CD4-positive, alpha-beta T cell treated with Interleukin-6 for 4 hours (primary cell): ENCODE measurements at places on chromosomes 13 and 19.

DNA sequence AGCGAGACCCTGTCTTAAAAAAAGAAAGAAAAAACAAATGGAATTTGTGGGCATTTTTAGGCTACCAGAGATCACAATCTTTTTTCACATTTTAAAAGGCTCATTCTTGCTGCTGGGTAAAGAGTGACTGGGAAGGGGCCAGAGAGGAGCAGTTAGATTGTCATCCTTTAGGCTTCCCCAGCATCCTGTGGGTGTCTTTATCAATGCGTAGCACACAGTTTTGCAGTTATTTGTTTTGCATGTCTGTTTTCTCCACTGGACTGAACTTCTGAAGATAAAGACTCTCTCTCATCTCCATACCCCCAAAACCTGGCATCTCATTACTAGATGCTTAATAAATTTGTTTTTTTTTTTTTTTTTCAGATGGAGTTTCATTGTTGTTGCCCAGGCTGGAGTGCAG is 2.1 kb upstream of the UTP14C start:
- DNase-seq: no peak

- no peak for DNase-seq
These were observed 16.2 kb downstream of the TEX29 start for GRCh38 chr13:111336666-111337065.

DNA sequence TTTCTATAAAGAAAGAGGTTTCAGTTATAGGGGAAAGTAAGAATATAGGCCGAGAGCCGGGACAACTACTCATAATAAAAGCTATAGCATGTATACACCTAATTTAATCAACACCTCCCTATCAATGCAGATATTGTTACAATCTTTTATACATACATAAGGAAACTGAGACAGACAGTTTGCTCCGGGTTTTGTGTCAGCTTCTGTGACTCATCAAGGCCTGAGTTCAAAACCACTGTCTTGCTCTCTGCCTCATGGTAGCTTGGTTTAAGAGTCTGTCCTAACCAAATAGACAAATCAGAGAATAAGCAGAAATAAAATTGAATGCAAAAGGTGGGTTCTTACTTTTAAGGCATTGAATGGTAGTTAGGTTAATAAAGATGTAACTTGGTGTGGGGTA is 222.9 kb downstream of the GGACT start:
- DNase-seq: no peak

DNA sequence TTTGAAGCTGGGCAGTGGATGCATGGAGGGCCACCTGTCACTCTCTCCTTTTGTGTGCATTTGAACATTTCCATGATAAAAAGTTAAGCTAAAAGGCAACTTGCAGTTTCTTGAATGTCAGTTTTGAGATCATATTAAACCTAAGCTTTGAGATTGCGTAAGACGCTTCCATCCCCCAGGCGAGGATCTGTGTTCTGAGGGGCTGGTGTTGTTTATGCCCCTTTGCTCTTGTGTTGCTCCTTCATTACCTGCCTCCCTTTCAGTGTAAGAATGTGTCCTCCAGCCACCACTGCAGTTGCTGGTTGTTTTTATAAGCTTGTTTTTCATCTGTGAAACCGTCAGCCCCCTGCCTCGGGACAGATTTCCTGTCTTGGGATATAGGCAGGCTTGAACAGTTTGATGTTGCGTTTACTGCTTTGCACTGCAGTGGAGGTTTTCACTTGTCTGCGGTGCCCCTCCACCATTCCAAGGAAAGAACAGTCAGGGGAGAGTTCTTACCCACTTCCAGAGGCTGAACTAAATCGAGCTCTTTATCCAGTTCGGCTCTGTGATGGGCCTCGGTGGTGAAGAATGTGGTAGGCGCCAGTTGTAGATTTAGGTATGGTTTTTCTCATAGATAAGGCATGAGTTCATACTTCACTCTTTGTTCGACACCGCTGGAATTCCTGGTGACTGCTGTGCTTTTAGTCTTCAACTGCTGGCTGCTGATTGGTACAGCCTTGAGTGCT is 96.8 kb downstream of the ARHGEF7 start:
- DNase-seq: no peak

- no peak for DNase-seq
These were observed 501.3 kb downstream of the EFNB2 start for GRCh38 chr13:106034201-106034600.

GRCh38 chr13:37811441-37811840 is 58.1 kb downstream of the TRPC4 start:
- DNase-seq: no peak

DNA sequence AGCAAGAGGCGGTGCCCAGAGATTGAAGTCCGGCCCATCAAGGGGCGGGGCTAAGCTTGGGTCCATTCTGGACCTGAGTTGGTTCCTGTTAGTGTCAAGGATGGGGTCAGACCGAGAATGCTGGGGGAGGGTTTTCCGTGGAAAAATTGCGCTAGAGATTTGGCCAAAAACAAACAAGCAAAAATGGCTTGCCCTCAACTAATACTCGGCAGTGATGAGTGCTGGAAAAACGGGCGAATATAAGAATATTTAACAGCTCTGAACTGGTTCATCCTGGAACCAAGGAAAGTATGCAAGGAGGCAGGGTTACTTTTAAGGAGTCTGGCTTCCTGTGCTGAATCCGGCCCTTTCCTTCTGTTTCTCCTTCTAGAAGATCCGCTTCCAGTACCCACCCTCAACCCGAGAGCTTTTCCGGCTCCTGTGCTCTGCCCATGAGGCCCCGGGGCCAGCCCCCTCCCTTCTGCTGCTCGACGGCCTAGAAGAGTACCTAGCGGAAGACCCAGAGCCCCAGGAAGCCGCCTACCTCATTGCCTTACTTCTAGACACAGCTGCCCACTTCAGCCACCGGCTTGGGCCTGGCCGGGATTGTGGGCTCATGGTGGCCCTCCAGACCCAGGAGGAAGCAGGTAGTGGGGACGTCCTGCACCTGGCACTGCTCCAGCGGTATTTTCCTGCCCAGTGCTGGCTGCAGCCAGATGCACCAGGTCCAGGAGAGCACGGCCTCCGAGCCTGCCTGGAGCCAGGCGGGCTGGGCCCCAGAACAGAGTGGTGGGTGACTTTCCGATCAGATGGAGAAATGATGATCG is 880 bp downstream of the SWSAP1 start:
- peak; percentile 85 for DNase-seq

DNA sequence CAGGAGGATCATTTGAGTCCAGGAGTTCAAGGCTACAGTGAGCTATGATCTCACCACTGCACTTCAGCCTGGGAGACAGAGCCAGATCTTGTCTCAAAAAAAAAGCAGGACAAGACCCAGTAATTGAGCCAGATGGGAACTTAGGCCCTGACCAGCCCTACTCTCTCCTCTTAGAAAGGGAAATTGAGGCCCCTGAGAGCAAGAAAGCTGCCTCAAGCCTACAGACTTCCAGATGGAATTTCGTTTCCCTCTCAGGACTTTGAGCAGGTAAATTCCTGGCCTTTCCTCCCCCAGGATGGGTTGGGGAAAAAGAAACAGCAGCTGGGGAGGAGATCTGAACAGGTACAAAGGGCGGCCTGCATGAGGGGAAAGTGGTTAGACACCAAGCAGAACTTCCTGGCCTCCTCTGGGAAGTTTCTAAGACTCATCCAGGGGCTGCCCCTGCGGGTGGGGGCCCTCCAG is 3.6 kb upstream of the BCL3 start:
- no peak for DNase-seq

GRCh38 chr19:51796195-51796679 is 1.3 kb downstream of the FPR3 start:
- DNase-seq: no peak

DNA sequence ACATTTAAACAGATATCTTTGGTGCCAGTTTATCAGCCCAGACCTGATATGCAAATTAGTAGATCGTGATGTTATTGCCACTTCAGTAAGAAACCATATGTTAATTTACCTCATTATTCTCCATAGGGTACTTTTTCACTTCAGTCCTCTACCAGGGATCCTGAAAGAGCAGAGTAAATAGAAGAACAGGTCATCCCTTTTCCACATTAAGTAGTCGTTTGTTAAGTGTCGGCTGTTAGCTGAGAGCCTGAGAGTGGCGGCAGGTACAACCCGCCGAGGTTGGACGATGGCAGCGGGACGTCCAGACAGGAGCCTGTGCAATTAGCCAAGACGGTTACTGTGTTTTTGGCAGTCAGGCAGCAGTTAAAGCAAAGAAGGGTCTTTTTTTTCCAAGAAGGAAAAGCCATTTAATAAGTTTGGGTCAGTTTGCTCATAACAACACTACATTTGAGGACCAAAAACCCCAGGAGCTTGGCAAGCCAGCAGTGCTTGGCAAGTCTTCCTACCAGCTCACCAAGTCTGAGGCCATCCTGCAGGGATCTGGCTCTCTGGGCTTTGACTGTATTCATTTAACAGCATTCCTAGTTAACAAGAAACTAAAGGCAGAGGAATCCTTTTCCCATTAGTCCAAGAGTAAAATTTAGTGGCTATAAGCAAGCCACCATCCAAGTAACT is 231.8 kb downstream of the SHISA2 start:
- DNase-seq: no peak

DNA sequence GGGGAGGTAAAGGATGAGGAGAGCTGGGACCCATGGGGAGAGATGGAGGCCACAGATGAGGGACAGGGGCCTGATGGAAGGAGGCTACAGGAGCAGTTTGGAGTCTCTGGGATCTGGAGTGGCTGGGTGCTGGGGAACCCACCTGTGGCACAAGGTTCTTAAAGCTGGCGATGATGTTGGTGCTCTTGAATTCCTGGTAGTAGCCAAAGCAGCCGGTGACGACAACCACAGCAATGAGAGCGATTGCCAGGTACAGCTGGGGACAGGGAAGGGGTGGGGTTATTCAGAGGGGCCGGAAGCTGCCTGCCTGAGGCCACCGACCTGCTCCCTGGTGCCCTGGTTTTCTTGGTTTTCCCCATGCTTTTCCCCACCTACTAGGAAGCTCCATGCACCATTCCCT is 2.8 kb downstream of the ATP4A start:
- DNase-seq: no peak

DNA sequence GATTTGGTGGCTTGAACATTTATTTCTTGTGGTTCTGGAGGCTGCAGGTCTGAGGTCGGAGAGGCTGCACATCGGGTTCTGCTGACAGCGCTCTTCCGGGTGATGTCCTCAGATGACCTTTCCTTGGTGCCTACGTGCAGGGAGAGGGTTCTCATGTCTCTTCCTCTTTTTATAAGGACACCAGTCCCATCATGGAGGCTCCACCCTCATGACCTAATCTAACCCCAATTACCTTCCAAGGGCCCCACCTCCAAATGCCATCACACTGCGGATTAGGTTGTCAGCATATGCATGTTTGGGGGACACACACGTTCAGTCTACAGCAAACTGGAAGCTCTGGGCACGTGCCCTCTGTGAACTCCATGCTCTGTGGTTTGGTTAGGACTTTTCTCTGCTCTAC is 338.6 kb downstream of the FGF9 start:
- no peak for DNase-seq

DNA sequence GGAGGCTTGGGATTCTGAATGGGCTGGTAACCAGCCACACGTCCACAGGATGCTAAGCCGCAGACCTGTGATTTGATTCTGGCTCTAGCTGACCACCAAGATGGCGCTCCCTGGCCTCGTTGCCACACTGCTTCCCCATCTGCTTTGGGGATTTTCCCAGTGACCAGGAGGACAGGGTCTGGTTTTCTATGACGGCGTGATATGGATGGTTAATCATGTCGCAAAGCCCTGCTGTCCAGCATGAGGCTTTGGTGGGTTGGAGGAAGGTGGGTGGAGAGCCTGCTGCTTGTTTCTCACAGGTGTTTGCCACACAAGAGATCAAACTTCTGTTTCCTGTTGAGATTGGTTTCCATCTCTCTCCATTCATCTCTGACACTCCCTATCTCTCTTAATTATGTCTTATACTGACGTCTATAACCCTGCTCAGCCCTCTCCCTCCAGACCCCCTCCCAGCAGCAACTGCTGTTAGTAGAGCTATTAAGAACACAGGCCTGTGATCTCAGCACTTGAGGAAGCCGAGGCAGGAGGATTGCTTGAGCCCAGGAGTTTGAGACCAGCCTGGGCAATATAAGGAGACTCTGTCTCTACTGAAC is 102.7 kb downstream of the SIPA1L3 start:
- DNase-seq: no peak

- no peak for DNase-seq
These were observed 64.2 kb upstream of the GTF2F2 start for GRCh38 chr13:45055902-45056648.

DNA sequence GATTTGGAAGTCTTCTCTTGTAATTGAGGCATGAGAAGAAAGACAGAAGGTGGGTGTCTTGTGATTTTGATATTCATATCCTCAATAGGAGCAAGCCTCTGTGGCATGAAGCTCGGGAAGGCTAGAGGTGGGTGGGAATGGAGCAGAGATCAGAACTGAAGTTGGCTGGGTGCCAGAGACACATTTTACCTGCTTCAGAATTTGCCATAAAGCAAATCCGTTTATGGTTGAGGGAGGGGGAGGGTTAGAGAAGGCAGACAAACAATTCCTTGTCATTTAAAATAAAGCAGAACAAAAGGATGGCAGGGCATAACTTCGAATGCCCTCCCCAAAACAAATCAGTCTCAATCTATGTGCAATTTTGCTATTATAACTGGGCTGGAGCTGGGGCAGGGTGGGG is 305.9 kb downstream of the KLF5 start:
- DNase-seq: no peak

DNA sequence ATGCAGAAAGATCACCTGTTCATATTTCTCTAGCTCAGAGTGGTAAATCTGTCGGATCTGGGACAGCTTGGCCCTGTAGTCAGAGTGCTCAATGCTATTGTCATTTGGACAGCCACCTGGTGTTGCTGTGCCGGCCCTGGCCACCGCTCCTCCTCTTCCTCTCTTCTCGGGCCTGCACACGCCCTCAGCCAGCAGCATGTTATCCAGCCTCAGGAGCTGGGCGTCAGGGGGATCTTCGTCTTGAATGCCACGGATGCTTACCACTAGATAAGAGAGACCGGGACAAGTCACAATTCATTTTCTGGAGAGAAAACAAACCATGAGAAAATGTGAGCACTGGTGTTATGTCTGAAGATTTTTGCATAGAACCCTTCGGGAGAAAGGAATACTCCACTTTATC is 32.5 kb downstream of the CILP2 start:
- DNase-seq: no peak

GRCh38 chr13:109976206-109976997 is 190.0 kb upstream of the IRS2 start:
- DNase-seq: no peak

- DNase-seq: no peak
These were observed 41.8 kb downstream of the EFNB2 start for GRCh38 chr13:106493533-106494220.

- DNase-seq: no peak
These were observed 1262.7 kb upstream of the MIR17HG start for GRCh38 chr13:90084684-90085290.

GRCh38 chr13:27319404-27319803 is 48.8 kb downstream of the RASL11A start:
- DNase-seq: no peak

DNA sequence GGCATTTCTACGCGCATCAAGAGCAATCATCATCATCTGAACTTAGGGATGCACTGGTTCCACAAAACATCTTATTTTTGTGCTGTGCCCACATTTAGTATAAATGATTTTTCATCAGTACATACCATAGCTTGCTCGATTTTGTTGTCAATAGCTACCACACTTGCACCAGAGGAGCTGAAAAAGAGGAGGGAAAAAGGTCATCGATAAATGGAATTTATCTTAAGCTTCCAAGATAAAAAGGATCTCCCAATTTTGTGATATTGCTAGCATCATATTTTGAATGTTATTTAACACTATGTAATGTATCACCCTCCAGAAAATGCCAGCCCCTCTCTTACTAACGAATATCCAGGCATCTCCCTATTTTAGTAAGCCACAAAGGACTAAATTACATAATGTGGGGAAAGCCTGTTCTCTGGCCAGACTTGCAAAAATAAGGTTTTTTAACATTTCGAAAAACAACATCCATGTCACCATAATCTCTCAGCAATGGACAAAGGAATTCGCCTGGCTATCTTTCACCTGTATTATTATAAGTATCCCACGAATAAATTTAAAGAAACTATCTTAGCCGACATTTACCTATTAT is 62.4 kb downstream of the SERP2 start:
- no peak for DNase-seq
